ENCODE measurements at places on chromosomes 7 and 10. TPM values are rescaled to one million over a fixed set of nuclear protein-coding genes. Genes with fewer than 3 reads are reported as not detected.

- H3K4me1 ChIP-seq, result no peaks in the 10 kb centered on the region
- H3K36me3 ChIP-seq, result no peaks in the 10 kb centered on the region
- H3K27me3 ChIP-seq, result no peaks in the 10 kb centered on the region
- no peak overlapping the region for H3K4me3 ChIP-seq
- DNase-seq, result no peak
Observed at GRCh38 chr10:132711613-132712121, 74.3 kb downstream of the NKX6-2 start.

- no peaks in the 10 kb centered on the region for H3K36me3 ChIP-seq
- no peak for DNase-seq
- no peaks in the 10 kb centered on the region for H3K27me3 ChIP-seq
- H3K4me1 ChIP-seq, result no peaks in the 10 kb centered on the region
Observed at GRCh38 chr7:69130396-69130795, 467.9 kb upstream of the AUTS2 start.

DNA sequence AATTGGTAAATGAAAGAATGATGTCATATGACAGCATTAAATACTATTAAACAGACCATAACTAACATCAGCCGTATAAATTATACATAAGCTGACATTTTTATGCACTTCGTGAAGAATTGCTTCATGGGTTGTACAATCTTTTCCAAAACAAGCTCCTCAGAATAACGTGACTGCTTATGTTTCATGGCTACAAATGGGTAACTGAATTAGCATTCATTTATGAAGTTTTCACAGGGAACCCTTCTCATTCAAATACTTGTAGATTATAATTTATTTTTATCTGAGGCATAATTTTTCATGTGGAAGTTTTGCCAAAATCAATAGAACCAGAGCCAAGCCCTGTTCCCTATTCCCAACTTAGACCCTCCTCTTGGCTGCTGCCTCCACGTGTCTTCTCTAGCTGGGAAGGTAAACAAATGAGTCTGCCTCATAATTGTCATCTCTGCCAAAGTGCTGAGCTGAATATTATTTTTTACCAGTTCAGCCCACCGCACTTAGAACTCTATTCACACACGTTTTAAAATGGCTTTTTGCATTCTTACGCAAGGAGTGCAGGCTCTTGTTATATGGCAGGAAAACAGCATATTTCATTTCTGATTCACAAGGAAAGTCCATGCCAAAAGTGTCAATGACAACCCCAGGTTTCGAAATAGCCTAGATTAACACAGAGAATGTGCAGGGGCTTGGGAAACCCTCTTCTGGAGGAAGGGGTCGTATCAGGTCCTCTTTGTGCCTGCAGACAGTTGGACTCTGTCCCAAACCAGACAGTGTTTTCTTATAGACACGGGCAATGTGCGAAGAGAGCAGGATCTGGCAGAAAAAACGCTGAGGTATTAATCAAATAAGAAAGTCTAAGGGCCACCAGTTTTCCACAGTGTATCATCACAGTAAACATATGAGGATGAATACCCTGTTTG is 370.7 kb upstream of the MGMT start:
- H3K36me3 ChIP-seq, result no peaks in the 10 kb centered on the region
- H3K27me3 ChIP-seq, result no peaks in the 10 kb centered on the region
- DNase-seq, result no peak
- H3K4me3 ChIP-seq, result no peak overlapping the region
- no peaks in the 10 kb centered on the region for H3K4me1 ChIP-seq
- H3K27ac ChIP-seq, result peak overlapping the region; percentile 71

GRCh38 chr10:125549653-125550052 is 133.3 kb downstream of the TEX36 start:
- H3K27me3 ChIP-seq, result no peaks in the 10 kb centered on the region
- no peaks in the 10 kb centered on the region for H3K4me1 ChIP-seq
- H3K27ac ChIP-seq, result no peak overlapping the region
- H3K36me3 ChIP-seq, result no peaks in the 10 kb centered on the region

DNA sequence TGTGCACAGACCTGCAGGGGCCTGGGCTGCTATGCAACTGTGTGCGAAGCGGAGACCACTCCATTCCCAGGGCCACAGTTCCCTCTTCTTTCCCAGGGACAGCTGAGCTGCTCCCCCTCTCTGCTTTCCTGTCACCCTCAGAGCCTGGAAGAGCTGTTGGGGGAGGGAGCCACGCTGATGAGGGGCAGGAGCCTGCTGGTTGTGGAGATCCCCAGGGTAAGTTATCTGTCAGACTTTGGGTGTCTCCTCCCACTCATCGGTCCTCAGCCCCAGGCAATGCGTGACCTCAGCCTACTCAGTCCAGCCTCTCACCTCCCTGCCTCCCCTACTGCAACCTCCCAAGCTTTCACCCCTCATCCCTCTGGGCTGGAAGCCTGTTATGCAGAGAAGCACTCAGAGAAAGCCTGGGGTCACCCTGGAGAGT is 53.5 kb downstream of the ZNF467 start:
- no peak overlapping the region for H3K27ac ChIP-seq
- H3K27me3 ChIP-seq, result no peaks in the 10 kb centered on the region
- H3K4me1 ChIP-seq, result no peaks in the 10 kb centered on the region
- H3K4me3 ChIP-seq, result no peak overlapping the region
- H3K36me3 ChIP-seq, result no peaks in the 10 kb centered on the region

- no peak for DNase-seq
- no peaks in the 10 kb centered on the region for H3K4me1 ChIP-seq
- no peak overlapping the region for H3K27ac ChIP-seq
- no peaks in the 10 kb centered on the region for H3K36me3 ChIP-seq
Observed at GRCh38 chr7:157877298-157878090, 540.7 kb downstream of the DNAJB6 start.

DNA sequence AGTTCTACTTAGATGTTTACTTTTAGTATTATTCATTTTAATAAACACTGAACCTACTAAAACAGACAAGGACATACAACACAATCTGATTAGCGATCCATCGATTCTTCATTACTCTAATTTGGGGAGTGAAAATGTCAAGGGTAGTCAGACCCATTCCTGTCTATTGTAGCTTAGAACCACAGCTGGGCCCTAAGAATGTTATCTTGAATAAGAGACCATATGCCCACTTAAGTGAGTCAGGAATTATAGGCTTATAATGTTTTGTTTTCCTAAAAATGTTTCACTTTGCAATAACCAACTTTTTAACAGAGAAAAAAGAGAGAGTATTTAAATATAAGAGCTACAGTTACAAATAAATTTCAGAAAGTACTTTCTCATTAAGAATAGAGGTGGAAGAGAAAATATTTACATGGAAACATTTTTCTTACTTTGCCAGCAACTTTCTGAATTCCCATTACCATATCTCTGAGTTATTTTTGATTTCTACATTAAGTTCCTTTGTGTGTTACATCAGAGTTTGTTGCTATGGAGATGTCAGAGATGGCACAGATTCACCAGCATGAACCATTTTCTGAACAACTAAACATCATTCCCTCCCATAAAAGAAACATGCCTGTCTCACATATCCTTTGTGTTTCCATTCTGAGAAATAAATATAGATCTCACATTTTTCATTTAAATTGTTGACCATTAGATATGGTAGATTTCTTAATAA is 75.4 kb upstream of the SLC13A1 start:
- H3K27ac ChIP-seq, result no peak overlapping the region
- H3K27me3 ChIP-seq, result no peaks in the 10 kb centered on the region

DNA sequence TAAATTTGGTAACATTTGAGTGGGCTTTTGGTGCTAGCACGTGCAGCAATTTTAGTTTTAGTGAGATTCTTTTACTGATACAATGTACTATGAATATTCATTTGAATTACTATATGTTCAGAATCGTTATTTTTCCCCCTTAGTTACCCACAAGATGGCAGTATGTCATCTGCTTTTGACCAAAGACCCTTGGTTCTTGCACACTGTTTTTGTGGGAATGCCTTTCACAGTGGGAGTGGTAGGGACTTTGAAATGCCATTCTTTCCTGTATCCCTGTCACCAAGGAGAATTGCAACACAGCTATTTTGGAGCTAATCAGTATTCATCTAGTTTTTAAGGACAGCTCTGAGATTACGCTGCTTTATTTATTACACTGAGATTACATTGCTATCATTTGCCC is 40.6 kb downstream of the SEC23IP start:
- no peaks in the 10 kb centered on the region for H3K36me3 ChIP-seq
- no peaks in the 10 kb centered on the region for H3K27me3 ChIP-seq
- H3K4me1 ChIP-seq, result no peaks in the 10 kb centered on the region

GRCh38 chr7:70657571-70657970 is 474.4 kb upstream of the GALNT17 start:
- H3K4me3 ChIP-seq, result no peak overlapping the region
- H3K36me3 ChIP-seq, result no peaks in the 10 kb centered on the region
- DNase-seq, result no peak

DNA sequence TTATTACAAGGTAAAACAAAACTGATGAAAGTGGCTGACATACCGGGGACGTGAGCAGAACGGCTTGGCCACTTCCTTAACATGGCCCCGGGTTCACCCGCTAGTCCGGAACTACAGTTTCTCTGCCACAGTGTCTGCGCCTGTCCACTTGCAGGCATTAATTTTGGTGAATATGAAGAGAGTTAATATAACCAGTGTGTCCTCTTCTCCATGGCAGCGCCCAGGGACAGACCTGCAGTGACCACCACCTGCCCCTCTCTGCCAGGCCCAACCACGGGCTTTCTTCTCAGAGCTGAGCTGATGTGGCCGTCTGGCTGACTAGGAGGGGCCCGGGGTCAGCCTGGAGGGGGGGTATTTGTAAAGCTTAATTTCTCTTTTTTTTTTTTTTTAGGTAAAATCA is 1.1 kb upstream of the NDUFB2 start:
- H3K27ac ChIP-seq, result peak overlapping the region; percentile 93
- no peak overlapping the region for H3K4me3 ChIP-seq
- peaks cover 19% of the 10 kb centered on the region for H3K4me1 ChIP-seq
- H3K27me3 ChIP-seq, result no peaks in the 10 kb centered on the region

DNA sequence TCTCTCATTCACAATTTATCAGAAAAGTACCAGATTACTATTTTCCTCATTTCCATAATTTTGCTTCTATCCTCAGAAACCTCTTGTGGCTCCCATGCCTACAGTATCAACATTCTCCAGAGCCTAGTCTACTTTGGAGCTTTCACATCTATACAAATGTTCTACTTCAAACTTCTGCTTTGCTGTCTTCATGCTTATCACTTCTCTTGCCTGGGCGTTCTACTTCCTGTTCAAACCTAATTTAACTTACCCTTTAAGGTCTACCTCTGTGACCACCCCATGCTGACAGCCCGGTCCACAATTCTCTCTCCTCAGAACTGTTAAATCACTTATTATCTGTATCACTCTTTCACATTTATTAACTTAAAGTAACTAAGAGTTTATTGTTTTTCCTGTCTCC is 6.1 kb upstream of the PTPN12 start:
- no peak overlapping the region for H3K27ac ChIP-seq
- H3K4me1 ChIP-seq, result peaks cover 4% of the 10 kb centered on the region
- H3K4me3 ChIP-seq, result no peak overlapping the region
- no peak for DNase-seq

DNA sequence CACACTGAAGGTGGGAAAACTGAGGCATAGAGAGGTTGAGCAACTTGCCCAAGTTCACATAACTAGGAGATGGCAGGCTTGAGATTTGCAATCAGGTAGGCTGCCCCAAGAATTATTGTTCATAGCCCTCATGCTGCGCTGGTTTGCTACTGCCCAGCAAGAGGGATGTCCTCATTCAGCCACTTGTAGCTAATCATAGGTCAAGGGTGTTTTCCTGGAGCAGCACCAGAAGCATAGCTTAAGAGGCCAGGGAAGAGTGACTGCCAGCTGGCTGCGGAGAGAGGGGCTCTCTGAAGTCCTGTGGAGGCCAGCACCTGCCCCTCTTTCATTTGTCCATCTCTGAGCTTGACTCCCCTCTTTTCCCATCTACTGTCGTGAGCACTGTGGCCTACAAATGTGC is 15.0 kb downstream of the CDHR3 start:
- no peaks in the 10 kb centered on the region for H3K27me3 ChIP-seq
- no peak overlapping the region for H3K27ac ChIP-seq
- H3K36me3 ChIP-seq, result no peaks in the 10 kb centered on the region
- no peaks in the 10 kb centered on the region for H3K4me1 ChIP-seq
- no peak overlapping the region for H3K4me3 ChIP-seq

GRCh38 chr7:31308652-31309051 is 31.9 kb downstream of the NEUROD6 start:
- H3K27me3 ChIP-seq, result no peaks in the 10 kb centered on the region
- no peaks in the 10 kb centered on the region for H3K36me3 ChIP-seq
- DNase-seq, result no peak
- no peaks in the 10 kb centered on the region for H3K4me1 ChIP-seq
- no peak overlapping the region for H3K27ac ChIP-seq

GRCh38 chr10:73992899-73993788 is 4.8 kb upstream of the VCL start:
- H3K27me3 ChIP-seq, result no peaks in the 10 kb centered on the region
- H3K27ac ChIP-seq, result no peak overlapping the region
- H3K4me3 ChIP-seq, result no peak overlapping the region
- DNase-seq, result no peak
- H3K36me3 ChIP-seq, result no peaks in the 10 kb centered on the region

DNA sequence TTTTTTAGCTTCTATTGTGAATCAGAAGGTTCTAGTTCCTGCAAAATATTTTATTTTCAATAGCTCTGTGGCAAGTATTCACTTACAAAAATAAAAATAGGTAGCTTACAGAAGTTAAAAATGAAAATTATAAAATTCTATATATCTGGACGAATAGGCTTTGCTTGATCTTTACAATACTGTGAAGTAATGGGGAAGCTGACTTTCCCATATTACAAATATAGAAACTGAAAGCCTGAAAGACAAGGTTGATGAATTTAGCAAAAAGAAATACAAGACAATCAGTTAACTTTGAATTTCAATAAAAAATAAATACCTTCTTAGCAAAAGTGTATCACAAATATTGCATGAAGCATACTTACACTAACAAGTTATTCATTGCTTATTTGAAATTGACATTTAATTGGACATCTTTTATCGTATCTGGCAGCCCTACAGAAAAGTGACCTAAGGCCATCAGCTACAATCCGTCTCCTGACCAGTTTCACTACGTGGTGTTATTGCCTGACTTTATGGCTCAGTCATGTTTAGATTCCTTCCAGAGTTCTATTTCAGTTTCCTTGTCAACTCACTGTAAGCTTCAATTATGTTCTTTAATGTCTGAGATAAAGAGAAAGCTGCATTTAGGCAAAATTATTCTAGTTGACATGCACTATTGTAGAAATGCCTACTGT is 310.5 kb upstream of the HGF start:
- H3K4me1 ChIP-seq, result no peaks in the 10 kb centered on the region
- H3K36me3 ChIP-seq, result no peaks in the 10 kb centered on the region
- H3K27me3 ChIP-seq, result no peaks in the 10 kb centered on the region

DNA sequence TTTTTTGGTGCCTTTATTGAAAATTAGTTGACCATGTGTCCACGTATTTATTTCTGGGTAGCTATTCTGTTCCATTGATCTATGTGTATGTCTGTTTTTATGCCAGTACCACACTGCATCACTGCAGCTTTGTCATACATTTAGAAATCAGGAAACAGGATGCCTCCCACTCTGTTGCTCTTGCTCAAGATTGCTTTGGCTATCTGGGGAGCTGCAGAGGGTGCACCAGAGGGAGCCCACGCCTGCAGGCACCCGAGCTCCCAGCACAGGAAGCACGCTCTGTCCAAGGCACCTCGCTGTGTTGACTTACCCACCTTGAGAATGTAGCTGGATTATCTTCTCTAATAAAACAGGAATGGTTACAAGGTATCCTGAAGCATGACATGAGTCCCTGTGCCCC is 301.7 kb downstream of the TCERG1L start:
- no peak for DNase-seq
- H3K27me3 ChIP-seq, result no peaks in the 10 kb centered on the region
- no peaks in the 10 kb centered on the region for H3K36me3 ChIP-seq
- no peaks in the 10 kb centered on the region for H3K4me1 ChIP-seq

The PSD gene
- 50.7 TPM for total RNA-seq

The CYP2C19 gene
- total RNA-seq, result 2.6 TPM

The COL17A1 gene
- 36.0 TPM for total RNA-seq

The ACTA2 gene
- total RNA-seq, result 450 TPM

The WDFY4 gene
- 1.2 TPM for total RNA-seq

The SFRP4 gene
- 1.8 TPM for total RNA-seq

The SH2B2 gene
- 7.6 TPM for total RNA-seq

The SNX10 gene
- total RNA-seq, result 1.5 TPM

Data from transverse colon (tissue), 4 donors.